ENCODE measurements at places on chromosomes 4 and X.

- no peak for DNase-seq
These were observed 38.5 kb downstream of the GPM6A start for GRCh38 chr4:175773566-175773965.

DNA sequence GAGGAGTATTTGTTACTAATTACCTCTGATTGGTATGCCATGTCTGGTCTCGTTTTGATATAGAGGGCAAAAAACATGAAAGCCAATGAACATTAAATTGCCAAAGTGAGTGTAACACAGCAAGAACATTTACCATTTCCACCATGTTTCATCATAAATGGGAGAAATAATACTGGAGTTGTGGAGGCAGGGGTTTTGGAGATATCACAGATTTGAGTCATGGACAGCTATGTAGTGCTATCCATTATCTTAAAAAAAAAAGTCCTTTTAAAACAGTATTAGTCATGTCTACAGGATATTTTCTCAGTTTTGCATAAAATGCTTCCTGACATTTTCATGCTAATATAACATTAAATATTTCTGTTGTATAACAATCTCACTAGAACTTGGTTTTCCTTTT lies 301.2 kb downstream of the IL1RAPL1 start:
- no peak for DNase-seq

DNA sequence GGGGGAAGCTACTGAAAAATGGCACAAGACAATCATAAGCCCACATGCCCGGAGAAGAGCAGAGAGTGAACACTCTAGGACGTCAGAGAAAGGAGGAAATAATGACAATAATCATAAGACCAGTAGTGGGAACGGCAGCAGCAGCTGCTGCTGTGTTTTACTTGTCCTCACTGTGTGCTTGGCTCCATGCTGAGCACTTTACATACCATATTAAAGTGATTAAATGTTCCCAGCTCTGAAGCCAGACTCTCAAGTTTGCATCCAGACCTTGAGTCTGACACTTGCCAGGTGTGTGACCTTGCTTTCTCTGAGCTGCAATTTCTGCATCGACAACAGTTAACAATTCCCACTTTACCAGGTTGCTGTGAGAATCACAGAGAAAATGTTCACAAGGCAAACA lies 255.4 kb downstream of the SPANXN1 start:
- DNase-seq, result no peak

DNA sequence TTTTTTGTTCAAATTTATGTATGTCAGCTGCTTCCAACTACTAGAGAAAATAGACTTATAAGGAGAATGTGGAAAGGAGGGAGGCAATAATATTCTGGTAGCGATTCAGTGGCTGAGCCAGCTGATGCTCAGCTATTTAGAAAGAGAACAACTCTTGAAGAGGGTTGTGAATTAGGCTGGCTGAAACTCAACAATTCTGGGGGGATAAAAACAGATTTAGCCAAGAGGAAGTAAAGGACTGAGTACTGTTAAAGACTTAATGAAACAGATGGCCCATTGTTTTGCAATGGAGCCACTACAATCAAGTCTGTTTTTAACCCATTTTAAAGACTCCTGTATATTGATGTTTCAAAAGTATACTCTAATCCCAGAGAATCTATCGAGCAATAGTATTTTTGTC lies 1058.9 kb downstream of the C4orf33 start:
- no peak for DNase-seq

DNA sequence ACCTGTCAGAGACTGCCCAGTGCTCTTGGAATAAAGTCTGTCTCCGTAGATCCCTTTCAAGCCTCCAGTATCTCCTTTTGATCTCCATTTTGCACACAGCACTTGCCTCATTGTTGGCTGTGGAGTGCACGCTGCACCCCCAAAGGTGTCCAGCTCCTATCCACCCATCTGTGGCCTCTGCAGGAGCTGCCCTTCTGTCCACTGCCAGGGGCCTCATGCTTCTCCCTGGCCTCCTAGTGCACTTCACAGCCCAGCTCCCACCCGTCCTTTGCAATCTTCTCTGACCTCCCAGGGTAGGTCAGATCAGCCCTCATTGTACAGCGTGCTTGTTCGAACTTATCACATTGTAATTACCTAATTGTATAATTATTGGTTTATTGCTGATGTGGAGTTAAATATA lies 18.9 kb downstream of the KIT start:
- no peak for DNase-seq
